ENCODE measurements at places on chromosomes 12 and 14.

DNA sequence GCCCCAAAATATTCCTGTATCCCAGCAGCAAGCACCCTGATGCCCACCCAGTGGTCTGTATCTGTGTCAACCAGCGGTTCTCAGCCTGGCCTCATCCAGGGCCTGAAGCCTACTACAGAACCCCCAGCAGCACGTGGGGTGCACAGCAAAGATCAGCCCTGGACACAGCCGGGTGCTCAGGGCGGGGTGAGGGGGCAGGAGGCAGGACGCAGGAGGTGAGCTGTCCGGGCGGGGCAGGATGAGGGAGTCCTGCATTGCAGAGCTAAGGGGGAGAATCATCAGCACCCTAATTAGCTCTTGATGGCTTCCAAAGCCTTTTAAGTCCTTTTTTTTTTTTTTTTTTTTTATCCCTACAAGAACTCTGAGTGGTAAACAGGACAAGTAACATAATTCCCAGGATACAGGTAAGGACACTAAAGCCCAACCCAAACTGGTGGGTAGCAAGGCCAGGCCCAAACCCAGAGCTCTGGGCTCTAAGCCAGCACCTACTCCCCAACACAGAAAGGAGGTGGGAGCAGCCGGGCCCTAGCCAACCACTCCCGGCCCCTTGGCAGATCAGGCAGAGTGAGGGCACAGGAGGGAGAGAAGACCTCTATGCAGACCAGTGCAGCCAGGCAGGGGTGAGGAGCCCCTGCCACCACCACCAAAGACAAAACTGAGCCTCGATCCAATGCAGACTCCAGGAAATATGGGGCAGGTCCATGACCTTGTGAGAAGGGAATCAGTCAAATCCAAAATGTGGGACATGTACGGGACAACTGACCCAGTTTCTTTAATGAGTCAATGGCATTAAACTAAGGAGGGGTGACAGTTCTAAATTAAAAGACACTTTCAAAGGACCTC, 32.3 kb upstream of the EIF5 start:
- DNase-seq = no peak

DNA sequence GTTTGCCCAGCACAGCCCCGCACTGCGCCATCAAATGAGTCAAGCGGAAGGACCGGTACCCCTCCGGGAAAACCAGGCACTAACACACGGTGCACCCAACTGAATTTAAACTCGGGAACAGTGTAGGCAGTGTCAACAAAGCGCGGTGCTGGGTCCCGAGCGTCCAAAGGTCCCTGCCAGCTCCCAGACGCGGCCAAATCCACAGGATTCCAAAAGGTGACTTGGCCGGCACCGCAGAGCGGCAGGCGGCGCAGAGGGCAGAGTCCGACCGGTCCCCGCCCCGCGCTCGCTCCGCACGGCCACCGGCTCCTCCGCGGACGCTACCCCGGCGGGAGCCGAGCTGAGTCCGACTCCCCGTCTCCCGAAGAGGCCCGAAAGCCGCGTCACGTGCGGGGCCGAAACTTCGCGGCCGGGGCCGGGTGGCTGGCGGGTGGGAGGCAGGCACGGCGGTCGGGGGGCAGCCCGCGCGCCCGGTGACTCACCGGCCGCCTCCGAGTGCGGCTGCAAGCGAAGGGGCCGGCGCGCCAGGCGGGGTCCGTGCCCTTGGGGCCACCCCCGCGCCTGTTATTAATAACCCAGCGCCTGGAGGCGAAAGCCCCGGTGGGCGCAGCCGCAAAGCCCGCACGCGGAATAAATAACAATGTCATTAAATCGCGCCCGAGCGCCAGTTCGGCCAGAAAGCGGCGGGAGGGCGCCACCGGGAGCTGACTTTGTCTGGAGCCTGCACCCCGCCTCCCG, 863 bp downstream of the DENND5B start:
- DNase-seq = no peak

DNA sequence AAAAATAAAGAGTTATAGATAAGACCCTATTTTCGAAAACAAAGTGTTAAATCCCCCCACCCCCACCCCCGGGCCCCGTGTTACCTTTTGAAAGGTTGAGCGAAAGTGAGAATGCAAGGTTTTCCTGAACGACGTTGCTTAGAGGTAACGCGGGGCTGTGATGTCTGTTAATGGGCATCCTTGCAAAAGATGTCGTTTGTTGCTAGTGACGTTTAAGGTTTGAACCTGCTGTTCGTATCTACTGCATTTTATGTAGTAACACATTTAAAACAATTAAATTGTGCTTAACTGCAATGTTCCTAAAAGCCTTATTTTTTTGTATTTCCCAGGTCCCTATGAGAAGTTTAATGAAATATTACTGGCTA, 1.2 kb downstream of the CPSF6 start:
- DNase-seq = no peak

DNA sequence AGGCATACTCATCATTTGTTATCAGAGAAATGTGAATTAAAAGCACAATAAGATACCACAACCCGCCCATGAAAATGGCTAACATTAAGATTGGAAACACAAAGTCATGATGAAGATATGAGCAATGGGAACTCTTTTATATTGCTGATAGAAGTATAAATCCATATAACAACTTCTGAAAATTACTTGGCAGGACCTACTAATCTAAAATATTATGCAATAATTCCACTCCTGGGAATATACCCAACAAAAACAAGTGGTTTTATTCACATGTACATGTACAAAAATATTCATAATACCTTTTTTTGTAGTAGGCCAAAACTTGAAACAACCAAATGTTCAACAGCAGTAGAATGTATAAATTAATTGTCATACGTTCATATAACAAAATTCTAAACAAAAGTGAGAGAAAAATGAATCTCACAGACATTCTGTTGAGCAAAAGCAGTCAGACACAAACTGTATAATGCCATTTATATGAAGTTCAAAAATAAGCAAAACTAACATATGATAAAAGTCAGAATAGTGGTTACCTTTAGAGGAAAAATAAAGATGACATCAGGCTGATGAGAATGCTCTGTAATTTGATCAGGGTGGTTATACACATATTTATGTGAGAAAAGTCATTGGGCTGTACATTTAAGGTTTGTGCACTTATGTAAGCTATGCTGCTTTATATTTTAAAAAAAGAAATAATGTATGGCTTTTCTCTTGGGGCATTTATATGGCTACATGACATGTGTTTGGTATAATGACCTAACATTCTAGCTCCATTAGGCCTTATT, 309.2 kb upstream of the KITLG start:
- DNase-seq = no peak

DNA sequence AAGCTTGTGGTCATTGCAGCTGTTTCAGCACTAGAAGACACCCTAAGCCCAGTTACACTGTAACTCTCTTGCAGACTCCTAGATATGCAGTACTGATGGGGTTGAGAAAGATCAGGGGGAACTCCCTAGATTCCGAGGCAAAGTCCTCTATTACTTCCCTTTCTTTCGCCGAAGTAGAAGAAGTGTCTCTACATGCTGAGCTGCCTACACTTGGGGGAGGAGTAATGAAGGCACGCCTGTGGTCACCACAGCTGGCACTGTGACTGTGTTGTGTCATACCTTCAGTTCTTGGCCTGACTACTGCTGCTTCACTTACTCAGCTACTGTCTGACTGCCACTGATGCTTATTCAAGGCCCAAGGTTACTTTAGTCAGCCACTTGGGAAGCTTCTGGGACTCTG, 35.1 kb upstream of the RPL10L start:
- no peak for DNase-seq

DNA sequence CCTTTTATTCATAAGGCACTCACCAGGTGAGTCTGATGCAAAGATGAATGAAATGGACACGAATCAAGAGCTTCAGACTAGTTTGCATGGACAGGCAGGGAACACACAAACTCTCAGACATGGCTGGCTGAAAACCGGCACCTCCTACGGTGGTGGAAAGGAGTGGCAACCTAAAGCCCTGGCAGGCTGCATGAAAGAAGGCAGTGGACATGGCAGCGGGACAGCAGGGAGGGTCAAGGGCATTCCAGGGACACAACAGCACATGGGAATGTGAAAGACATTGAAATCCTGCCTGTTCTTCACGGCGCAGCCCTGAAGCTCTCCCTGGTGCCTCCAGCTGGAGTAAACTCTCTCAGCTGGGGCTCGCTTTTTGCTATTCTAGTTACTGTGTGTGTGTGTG, 16.6 kb upstream of the LRTM2 start:
- no peak for DNase-seq

GRCh38 chr12:4441355-4442335, 4.0 kb downstream of the FGF6 start:
- DNase-seq = no peak

DNA sequence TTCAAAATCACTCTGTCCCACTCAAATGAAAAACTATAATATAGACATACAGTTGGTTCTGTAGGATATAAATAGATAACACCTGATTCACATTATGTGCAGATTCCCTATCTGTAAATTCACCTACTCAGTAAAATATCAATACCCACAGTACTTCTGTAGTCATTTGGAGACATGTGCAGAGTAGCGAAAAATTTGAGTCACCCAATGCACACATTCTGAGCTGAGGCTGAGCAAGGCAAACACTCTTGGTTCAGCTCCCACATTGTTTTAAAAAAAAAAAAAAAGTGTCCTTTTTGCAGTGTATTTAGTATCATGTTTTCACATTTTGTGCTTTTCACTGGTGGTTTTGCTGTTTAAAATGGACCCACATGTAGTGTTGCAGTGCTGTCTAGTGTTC, 27.3 kb upstream of the BBS10 start:
- no peak for DNase-seq

GRCh38 chr12:109631302-109631701, 57.7 kb downstream of the MVK start:
- no peak for DNase-seq

- DNase-seq = no peak
These were observed 210.6 kb upstream of the RTL1 start for GRCh38 chr14:101113835-101114725.

GRCh38 chr12:111840807-111841206, 1.2 kb upstream of the MAPKAPK5 start:
- no peak for DNase-seq

DNA sequence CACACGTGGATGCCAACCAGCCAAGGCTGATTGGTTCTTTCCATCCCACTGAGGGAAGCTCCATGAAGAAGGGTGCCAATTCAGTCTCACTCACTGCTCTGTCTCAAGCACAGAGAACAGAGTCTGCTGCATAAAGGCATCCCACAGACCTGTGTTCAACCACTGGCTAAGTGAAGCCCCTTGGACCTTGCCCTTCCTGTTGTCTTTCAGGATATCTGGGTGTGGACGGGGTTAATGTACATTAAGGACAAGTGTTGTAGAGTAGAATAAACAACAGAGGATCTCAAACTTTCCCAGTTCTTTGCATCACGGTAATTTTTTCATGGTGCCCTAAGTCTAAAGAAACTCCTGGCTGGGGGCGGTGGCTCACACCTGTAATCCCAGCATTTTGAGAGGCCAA, 33.1 kb upstream of the GPATCH2L start:
- DNase-seq = no peak

GRCh38 chr12:93729934-93730333, 52.8 kb downstream of the CRADD start:
- no peak for DNase-seq

DNA sequence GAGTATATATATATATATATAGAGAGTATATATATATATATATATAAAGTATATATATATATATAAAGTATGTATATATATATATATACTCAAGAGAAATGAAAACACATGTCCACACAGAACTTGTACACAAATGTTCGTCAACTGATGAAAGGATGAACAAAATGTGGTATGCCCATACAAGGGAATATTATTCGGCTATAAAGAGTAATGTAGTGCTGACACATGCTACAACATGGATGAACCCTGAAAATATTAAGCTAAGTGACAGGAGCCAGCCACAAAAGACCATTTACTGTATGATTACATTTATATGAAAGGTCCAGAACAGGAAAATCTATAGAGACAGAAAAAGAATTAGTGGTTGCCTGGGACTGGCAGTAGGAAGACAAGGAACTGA, 19.5 kb downstream of the LIMA1 start:
- no peak for DNase-seq

DNA sequence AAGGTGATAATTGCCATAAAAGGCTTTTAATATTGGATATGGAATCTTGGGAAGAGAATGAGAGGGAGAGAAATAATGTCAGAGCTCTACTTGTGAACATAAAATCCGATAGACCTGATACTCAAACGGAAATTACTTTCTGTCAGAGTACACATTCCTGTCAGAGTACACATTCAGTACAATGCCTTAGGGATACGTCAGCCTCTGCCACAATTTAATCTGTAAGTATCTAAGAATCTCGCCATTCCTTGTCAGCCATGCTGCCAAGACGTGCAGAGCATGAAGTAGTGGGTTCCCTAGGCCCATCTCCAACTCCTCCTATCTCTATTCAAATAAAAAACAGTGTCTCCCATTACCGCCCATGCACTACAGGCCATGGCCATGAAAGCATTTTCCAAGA, 242.6 kb downstream of the CEP128 start:
- DNase-seq = no peak

DNA sequence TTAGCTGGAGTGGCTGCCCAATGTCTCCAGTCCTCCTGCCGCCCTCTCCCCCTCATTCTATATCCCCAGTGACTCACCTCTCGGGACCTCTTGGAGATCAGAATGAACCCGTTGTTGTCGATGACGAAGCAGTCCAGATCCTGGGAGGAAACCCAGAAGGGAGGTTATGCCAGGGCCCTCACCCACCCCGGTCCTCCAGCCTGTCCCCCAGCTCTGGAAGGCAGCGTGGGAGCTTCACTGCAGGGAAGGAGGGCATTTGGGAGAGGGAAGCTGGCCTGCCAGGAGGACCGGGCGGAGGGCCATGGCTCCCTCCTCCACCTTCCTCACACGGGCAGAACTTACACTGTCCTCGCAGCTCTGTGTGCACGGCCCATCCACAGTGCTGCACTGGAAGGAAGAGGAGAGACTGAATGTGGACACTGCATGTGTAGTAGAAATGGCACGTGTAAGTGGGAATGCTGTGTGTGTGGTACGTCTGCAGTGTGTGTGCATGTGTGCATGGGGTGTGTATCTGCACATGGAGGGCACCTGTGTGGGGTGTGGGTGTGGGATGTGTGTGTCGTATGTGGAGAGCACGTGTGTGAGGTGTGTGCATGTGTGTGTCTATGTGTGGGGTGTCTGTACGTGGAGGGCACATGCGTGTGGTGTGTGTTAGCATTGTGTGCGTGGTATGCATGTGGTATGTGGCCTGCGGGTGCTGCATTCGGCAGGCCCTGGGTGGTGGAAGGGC, 10.0 kb upstream of the LRTM2 start:
- no peak for DNase-seq

DNA sequence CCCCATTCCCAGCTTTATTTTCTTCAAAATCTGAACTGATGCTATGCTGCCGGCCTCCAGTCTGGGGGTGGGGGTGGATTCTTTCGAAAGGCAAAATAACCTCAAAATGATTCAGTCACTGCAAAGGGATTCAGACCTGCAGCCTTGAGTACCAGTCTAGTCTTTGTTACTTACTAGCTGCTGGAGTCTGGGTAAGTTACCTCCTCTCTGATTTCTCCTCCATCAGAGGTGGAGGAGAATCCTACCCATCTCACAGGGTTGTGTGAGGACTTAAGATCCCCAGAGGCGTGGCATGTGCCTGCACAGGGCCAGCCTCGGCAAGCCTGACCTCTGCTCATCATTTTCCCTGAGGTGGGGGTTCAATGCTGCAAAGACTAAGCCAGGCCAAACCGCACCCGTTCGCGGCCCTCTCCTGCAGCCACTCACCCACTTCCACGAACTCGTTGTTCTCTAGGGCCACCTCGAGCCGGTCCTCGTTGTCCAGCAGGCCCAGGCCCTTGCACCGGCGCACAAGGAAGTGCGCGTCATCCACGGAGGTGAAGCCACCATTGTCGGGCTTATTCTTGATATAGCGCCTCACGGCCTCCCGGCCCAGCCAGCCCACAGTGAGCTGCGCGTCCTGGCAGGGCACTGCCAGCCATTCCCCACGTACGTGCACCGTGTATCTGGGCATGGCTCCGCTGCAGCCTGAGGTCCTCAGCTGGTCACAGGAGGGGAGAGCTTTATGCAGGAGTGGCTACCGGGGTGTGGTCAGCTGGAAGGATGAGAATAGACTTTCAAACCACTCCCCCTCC, 709 bp downstream of the HAL start:
- no peak for DNase-seq

Measured in keratinocyte (primary cell).